ENCODE measurements at places on chromosomes 2 and 18. TPM values are rescaled to one million over a fixed set of nuclear protein-coding genes. Genes with fewer than 3 reads are reported as not detected.

- no peak for DNase-seq
These were observed 127.2 kb downstream of the UBE2E3 start for GRCh38 chr2:181107628-181107945.

Gene CFAP65
- not detected for total RNA-seq

Gene GCG
- total RNA-seq: not detected

GRCh38 chr2:235146206-235146605, 194.4 kb downstream of the SH3BP4 start:
- DNase-seq: no peak

Gene PAIP2B
- total RNA-seq: 0.55 TPM

DNA sequence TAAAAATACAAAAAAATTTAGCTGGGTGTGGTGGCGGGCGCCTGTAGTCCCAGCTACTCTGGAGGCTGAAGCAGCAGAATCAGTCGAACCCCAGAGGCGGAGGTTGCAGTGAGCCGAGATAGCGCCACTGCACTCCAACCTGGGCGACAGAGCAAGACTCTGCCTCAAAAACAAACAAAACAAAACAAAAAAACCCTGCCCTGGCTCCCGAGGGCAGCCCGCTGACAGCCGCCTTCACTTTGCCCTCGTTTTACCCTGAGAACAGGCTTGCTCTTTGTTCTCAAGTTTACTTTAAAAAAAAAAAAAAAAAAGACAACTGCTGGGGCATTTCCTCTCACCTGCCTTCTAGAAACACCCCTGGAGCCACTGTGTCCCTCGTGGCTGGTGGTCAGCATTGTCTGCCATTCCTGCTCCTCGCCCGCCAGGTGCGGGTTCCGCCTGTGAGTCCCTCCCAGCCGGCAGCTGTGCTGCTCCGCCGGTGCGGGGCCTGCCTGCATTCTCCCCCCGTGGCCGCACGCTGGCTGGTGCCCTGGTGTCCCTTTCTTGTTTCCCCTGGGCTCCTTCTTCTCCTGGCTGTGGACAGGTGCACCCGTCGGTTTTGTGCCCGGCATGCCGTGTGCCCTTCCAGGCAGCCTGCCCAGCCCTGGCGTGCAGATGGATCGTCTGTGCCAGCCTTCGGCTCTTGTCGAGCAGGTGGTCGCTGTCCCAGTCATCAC, 105.7 kb downstream of the USP40 start:
- DNase-seq: no peak

- DNase-seq: no peak
These were observed 44.5 kb upstream of the RMND5A start for GRCh38 chr2:86675511-86676015.

Gene FIGN
- total RNA-seq: 2.7 TPM

Gene VWA3B
- not detected for total RNA-seq

DNA sequence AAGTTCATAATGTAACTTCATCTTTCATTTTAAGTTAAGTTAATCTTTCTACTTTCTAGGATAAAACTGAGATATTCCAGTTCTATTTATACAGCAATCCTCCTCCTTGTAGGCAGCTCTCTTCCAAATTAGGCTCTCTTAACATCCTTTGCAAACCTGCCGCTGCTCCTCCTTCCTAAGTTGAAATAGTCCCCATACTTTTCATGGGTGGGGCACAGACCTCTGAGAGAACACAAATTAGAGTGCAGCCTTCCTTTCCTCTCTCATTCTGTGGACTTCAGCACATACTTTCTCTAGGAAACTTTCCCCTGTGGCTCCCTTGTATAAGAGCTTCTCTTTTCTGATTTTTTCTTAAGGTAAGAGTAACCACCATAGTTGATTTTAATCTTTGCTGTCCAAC, 28.3 kb downstream of the TWSG1 start:
- no peak for DNase-seq

DNA sequence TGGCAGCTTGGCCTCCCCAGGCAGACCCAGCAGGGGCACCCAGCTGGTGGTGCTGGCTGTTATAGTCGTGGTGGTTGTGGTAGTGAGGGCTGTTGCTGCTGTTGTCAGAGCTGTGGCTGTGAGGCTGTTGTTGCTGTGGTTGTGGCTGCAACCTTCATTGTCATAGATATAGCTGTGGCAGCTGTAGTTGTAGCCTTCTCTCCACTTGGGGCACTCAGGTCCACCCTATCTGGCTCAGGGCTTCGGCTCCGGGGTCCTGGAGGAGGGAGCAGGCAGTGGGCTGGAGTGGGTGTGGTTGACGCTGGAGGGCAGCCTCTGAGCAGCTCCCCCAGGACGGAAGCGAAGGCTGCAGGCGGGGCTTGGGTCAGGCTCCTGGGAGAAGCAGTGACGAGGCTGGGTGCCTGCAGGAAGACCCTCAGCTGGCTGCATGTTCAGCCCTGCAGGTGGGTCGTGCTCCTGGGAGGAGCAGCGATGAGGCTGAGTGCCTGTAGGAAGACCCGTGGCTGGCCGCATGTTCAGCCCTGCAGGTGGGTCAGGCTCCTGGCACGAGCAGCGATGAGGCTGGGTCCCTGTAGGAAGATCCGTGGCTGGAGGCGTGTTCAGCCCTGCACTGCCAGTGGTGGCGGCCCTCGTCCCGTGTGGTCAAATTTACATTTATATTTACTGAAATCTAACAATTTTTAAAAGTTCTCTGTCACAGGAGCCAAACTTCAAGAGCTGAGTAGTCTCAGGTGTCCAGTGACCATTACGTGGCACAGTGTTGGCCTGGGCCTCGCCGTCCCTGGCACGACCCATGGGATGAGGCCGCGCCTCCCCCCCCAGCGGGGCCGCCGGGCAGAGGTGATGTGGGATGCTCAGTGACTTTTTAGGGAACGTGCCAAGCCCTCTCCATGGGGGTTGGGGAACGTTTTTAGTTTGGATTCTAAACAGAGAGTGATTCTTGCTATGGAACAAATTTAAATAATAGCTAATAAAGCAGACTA, 79.2 kb upstream of the PXDN start:
- DNase-seq: no peak

Gene SATB2
- total RNA-seq: 13.4 TPM

- no peak for DNase-seq
These were observed 126.4 kb downstream of the CCBE1 start for GRCh38 chr18:59570796-59571195.

- DNase-seq: no peak
These were observed 161.3 kb downstream of the DTNA start for GRCh38 chr18:34871435-34871834.

GRCh38 chr2:168686452-168687191, 115.8 kb upstream of the NOSTRIN start:
- no peak for DNase-seq

All from NCI-H460 (cell line).